ENCODE measurements at places on chromosomes 16 and 17.

GRCh38 chr17:42485680-42486079 is 27.0 kb downstream of the ATP6V0A1 start:
- DNase-seq: no peak

DNA sequence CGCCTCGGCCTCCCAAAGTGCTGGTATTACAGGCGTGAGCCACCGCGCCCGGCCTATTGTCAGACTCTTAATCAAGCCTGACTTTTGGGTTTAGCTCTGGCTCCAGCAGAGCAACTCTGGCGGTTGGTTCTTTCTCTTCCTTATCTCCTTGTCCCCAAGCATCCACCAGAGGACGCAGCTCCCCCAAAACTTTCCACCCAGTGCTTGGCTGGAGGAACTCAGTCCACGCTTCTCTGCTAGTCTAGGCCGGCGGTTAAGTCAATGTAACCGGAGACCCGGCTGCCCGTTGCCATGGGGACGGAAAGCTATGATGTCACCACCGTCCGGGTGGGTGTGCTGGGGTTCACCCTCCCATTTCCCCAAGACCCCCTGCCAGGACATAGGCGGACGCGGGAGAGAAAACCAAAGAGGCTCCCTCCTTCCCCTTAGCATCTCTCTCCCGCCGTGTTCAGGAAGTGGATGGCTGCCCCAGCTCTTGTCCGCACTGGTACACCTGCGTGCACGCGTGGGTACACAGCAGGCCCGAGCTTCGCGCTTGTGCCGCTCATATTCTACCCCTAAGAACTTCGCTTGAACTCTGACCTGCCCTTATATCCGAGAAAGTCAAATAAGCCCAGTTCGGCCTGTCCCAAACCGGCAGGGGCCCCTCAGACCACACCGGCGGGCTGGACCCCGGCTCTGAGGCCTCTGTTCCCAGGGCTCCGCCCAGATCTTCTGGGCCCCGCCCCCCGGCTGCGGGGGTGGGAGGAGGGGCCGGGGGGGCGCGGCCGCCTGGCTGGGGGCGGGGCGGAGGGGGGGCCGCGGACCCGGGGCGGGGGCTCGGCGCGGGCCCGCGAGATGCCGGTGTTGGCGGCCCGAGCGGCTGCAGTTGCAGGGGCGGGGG is at the start of gene RND2:
TSS of gene RND2 (plus strand) at position 825 of the 883 bp plus-strand sequence. CDS start 117 bp downstream, outside the sequence.
- peak; percentile 49 for DNase-seq

GRCh38 chr17:58384897-58385296 is 32.4 kb downstream of the RNF43 start:
- no peak for DNase-seq

GRCh38 chr17:7704601-7705268 is at the start of gene EFNB3:
Gene EFNB3 (plus strand): TSS chr17:7705202. CDS start chr17:7705599, 397 bp downstream.
- DNase-seq: no peak

GRCh38 chr17:66423056-66423955 is 120.9 kb downstream of the PRKCA start:
- DNase-seq: no peak

DNA sequence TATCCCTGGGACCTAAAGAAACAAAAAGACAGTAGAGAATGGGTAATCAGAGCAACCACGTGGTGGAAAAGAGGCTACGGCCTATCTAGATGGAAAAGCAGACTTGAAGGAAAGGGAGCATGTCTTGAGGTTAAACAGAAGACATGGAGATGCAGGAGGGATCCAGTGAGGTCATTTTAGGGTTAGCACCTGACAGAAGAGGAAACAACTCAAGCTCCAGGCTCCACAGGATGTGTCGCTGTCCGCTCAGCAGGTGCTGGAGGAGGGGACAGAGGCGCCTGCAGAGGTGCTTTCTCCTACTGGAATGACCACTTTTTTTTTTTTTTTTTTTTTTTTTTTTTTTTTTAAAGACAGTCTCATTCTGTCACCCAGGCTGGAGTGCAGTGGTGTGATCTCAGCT is 47.5 kb upstream of the CLEC3A start:
- DNase-seq: no peak

DNA sequence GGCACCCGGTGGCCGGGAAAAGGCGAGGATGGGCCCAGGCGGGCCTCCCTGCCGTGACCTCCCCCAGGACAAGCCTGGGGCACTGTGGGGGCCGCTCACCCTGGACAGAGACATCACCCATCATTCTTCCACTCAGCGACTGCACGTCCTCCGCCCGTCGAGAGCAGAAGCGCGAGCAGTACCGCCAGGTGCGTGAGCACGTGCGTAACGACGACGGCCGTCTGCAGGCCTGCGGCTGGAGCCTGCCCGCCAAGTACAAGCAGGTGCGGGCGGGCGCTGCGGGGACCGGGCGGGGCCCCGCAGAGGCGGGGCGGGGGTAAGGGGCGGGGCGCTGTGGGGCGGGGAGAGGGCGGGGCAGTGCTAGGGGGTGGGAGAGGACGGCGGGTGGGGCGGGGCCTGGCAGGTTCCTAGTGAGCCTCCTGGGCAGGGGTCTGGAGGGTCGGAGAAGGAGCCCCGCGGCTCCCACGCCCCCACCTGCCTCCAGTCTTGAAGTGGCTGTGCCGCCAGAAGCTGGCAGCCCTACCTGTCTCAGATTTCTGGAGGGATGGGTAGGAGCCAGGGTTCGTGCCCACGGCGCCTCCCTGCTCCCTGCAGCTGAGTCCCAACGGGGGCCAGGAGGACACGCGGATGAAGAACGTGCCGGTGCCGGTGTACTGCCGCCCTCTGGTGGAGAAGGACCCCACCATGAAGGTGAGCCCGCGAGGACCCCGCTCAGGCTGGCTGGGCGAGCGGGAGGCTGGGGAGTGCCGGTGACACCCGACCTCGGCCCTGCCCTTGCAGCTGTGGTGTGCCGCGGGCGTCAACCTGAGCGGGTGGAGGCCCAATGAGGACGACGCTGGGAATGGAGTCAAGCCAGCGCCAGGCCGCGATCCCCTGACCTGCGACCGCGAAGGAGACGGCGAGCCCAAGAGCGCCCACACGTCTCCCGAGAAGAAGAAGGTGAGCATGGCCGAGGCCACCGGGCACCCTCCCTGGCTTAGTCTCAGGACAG is 7.5 kb downstream of the NME3 start:
- no peak for DNase-seq

DNA sequence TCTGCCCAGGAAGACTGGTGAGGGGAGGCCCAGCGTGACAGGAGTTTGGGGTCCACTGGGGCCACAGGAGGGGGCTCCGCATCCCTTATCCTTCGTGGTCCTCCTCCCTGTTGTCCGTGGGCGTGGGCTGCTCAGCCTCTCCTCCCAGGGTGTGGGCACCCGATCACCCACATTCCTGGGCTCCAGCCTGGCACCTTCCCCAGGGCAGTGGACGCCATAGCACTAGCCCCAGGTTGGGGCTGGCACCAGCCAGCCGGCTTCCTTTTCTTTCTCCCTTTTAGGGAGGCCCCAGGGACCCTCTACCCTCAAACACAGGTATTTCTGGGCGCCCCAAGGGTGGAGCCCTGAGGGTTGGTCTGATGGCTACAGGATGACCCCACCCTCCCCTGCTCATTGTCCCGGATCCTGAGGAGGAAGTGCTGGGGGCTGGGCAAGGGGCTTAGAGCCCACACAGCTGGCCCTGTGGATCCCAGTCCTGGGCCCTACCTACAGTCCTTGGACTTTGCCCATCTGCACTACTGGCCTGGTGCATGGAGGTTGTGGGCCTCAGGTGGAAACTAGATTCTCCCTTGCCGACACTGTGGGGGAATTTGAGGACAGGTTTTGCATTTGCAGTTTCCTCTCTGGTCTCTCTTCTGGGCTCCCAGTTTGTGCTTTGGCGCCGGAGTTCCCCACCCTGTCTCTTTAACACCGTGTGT is 1.1 kb downstream of the KIF1C start:
- no peak for DNase-seq

DNA sequence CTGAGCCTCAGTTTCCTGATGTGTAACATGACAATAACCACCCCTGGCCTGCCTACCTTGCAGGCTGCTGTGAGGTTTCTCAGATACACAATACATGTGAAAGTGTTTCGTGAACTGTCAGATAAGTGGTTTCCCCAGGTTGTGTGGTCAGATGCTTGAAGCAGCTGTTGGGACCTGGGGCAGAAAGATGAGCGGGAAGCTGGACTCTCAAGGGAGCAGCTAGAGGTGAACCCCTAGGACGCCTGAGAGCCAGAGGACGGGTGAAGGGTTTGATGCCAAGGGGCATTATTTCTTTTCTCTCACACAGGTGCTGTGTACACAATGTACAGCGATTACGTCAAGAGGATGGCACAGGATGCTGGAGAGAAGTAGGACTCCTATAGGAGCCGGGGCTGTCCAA is 2.3 kb downstream of the HIGD1B start:
- no peak for DNase-seq

DNA sequence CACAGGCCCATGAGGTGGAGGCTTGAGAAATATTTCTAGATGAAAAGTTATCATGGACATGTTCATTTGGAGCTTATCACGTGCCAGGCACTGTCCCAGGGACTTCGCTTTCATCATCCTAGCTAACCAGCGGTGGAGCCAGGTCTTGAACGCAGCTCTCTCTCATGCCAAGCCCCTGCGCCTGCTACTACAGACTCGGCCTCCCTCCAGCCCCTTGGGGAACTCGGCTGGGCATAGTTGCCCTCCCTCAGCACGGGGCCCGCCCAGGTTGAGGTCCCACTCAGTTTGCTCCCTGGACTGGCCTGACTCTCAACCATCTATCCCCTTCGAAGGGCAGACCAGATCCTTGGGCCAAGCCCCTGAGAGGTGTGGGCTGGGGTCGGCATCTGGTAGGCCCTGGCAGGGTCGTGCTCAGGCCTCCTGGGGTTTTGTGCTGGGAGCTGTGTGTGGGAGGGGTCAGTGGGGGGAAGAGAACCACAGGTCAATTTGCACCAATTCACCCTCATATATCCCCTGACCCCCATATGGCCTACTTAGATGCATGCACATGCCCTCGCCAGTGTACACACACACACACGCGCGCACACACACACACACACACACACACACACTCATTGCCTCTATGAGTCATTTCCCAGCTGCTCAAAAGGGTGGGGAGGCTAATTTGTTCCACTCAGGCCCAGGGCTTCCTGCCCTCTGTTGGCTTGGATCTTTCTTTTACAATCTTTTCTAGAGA is 12.1 kb upstream of the SCN4A start:
- DNase-seq: peak; percentile 51

- DNase-seq: no peak
Measured at GRCh38 chr16:58381661-58382060, 10.6 kb upstream of the GINS3 start.

GRCh38 chr17:76783146-76783545 is 45.2 kb downstream of the MFSD11 start:
- no peak for DNase-seq

DNA sequence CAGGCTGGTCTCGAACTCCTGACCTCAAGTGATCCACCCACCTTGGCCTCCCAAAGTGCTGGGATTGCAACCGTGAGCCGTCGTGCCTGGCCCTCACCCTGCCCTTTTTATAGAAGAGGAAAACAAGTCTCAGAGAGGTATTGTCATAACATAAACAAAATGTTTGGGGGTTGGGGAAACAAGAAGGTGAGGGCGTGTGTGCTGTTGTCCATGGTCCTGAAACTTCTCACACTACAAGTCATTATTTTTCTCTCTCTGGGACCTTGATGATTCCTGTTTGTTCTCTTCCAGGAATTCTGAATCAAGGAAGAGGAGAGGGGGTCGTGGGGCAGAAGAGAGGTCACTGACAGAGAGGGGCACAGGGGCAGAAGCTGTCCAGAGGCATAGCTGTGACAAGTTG is 160.2 kb upstream of the LHX1 start:
- DNase-seq: no peak

GRCh38 chr17:37124821-37125173 is 176.0 kb downstream of the AATF start:
- DNase-seq: no peak

GRCh38 chr17:13337864-13338371 is 263.8 kb downstream of the HS3ST3A1 start:
- no peak for DNase-seq

DNA sequence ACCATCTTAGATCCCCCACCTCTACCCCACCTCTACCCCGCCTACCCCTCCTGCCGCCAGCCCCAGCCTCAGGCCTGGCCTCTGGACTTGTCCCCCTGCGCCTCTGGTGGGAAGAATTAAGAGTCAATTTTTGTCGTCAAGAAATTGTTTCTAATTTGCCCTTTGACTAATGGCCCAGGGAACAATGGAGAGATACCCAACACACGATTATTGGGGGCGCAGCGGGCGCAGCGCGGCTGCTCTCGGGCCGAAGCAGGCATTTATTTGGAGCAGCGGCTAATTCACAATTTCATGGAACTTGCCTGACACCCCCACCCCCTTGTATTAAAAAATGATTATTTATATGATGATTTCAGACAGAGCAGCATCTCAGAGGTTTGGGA is 4.4 kb upstream of the BAHCC1 start:
- DNase-seq: no peak

DNA sequence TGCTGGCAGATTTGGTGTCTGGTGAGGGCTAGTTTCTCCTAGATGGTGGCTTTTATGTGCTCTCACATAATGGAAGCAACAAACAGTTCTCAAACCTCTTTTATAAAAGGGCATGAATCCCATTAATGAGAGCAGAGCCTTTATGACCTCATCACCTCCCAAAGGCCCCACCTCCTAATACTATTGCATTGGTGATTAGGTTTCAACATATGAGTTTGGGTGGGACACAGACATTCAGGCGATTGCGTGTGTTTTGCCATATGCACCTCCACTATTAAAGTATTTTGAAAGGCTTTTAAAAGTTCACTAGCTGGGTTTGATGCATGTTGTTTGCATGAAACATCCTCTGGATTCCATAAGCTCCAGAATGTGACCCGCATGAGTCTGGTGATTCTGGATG is 24.4 kb upstream of the DNAJA2 start:
- no peak for DNase-seq

DNA sequence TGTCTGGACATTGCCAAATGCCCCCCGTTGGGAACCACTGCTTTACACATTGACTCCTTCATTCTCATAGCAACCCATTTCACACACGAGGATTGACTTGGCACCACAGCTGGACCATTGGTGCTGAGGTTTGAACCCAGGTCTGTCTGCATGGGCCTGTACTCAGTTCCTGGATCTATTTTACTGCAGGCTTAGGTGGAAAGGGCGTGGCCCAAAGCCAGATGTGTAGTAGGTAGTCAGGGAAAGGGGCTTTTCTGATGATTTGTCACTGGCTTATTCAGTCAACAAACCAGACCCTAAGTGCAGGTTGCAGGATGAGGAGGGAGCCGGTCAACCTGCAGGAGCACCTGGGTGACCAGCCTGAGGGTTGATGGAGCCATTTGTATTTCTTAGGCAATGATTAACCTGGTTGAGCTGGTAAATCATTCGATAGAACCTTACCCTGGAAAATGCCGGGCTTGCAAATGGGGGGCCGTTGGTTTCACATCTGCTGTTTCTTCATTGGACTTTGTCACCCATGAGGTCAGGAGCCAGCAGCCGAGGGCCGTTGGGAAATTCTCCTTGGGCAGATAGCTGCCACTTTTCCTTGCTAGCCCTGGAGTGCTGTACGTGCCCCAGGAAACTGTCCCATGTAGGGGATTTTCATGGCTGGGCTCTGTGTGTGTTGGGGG is 104.4 kb downstream of the CMIP start:
- no peak for DNase-seq

- DNase-seq: peak; percentile 93
Measured at GRCh38 chr17:82297280-82297713, 20.1 kb downstream of the CD7 start.
